ENCODE measurements at places on chromosomes 7 and 10. TPM values are rescaled to one million over a fixed set of nuclear protein-coding genes. Genes with fewer than 3 reads are reported as not detected.

Gene PAX2
- total RNA-seq = not detected

Gene RADIL
- 0.57 TPM for total RNA-seq

DNA sequence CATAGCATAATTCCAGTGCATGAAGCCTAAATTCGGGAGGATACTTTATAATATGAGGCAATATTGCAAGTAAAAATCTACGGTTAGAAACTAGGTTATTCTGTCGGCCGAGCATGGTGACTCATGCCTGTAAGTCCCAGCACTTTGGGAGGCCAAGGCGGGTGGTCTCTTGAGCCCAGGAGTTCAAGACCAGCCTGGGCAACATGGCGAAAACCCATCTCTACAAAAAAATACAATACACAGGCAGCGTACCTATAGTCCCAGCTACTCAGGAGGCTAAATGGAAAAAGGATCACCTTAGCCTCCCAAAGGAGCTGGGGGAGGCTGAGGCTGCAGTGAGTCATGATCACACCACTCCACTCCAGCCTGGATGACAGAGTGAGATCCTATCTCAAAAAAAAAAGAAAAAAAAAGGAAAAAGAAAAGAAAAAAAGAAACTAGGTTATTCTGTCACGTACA is 14.2 kb downstream of the SKAP2 start:
- peak; percentile 63 for DNase-seq

- DNase-seq = peak; percentile 18
Observed at GRCh38 chr7:111282626-111283025, 191.7 kb downstream of the LRRN3 start.

GRCh38 chr7:26291699-26292538 is at the start of gene SNX10:
TSS of gene SNX10 (plus strand) at chr7:26291862. CDS start at chr7:26346443, 54,581 bp downstream.
- DNase-seq = peak; percentile 55
